ENCODE measurements at places on chromosomes 13 and 19.

DNA sequence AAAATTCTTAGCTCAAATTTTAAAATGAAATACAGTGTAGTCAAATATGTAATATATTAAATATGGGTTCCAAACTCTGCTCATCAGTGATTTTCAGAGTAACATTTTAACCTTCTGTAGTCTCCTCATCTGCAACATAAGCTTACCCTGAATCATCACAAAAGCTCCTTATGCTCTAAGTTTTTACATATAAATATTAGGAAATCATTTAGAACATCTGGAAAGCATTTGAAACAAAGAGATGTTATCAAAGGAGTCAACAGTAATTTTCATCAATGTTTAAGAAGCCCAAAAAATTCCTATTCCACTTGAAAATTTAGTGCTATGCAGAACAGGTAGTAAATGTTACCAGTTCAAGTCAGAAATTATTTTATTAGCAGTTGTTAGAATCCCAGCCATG is 224.7 kb downstream of the DCT start:
- DNase-seq, result no peak

DNA sequence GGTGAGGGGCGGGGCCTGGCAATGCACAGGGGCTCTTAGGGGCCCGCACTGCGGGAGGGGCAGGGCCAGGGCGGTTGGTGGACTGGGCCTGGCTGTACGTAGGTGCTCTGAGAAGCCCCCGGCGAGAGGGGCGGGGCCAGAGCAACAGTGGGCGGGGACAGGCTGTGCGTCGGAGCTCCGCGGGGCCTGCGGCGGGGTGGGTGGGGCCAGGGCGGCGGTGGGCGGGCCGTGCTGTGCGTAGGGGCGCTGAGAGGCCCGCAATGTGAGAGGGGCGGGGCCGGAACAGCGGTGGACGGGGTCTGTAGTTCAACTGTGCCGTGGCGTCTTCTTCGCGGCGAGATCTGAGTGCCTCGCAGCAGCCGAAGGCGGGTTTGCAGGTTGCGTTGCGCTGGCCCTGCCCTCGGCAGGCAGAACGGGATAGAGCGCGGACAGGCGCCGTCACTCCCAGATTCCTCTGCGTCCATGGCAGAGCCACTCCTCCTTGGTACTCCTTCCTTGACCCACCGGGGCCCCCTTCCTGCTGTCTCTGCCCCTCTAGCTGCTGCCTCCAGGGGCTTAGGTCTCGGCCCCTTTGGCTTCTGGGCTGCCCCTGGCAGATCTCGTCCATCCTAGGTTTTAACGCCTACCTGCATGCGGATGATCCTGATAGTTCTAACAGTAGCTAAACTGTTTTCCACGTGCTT is 33.2 kb downstream of the CCNE1 start:
- peak; percentile 99 for DNase-seq

GRCh38 chr19:18264137-18264854 is 10.0 kb downstream of the IQCN start:
- DNase-seq, result no peak

- DNase-seq, result peak; percentile 60
Measured at GRCh38 chr13:51995677-51996551, 15.3 kb downstream of the ATP7B start.

GRCh38 chr13:31912647-31913401 is 118.8 kb upstream of the FRY start:
- no peak for DNase-seq

GRCh38 chr13:62760724-62761123 is 1345.1 kb upstream of the PCDH20 start:
- no peak for DNase-seq

- DNase-seq, result no peak
Measured at GRCh38 chr13:59452189-59452890, 711.4 kb downstream of the DIAPH3 start.

DNA sequence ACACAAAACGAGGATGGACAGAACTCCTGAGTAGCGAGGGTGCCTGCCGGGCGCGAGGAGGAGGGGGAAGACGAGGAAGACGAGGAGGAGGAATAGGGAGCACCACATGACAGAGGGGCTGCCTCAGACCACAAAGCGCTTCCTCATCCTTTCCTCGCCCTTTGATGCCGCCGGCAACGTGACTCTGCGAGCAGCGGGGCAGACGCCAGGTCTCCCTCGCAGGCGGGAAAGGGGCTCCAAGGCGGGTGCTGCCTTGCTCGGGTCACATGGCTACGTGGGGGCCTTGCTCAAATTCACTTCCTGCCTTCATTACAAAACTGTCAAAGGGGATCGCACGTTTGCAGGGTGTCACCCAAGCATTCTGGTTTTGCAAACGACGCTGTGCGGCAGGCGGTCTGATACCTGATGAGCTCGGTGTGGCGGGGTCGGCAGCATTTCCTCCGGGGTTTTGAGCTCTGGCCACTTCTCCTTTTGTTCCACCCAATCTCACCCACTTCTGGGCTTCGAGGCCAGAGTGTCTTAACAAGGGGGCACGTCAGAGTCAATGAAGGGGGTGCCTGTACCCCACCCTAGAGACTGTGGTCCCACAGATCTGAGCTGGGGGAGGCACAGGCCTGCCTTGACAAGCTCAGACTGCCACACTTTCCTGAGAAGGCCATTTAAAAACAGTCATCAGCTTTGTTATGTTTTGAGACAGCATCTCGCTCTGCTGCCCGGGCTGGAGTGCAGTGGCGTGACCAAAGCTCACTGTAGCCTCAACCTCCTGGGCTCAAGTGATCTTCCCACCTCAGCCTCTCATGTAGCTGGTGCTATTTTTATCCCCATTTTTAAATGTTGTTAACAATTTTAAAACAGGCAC is 14.9 kb downstream of the MAP2K2 start:
- no peak for DNase-seq

GRCh38 chr19:11018179-11018578 is 57.3 kb downstream of the SMARCA4 start:
- no peak for DNase-seq

GRCh38 chr13:29847501-29847983 is 2.9 kb downstream of the UBL3 start:
- no peak for DNase-seq

GRCh38 chr19:28905996-28906395 is 307.0 kb downstream of the UQCRFS1 start:
- peak; percentile 12 for DNase-seq

GRCh38 chr13:50387051-50387581 is 371.9 kb downstream of the KCNRG start:
- DNase-seq, result peak; percentile 83

DNA sequence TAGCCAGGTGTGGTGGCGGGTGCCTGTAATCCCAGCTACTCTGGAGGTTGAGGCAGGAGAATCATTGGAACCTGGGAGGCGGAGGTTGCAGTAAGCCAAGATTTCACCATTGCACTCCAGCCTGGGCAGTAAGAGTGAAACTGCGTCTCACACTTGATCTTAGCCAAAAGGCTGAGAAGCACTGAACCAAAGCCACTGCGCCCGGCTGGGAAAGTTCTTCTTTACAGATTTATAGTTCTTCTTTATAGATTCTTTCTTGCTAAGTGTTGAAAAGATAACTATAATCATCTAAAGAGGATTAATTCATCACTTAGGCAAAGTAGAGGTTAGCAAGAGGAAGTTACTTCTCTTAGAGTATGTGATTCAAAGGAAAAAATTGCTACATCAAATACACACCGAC is 11.1 kb downstream of the ZNF417 start:
- no peak for DNase-seq

GRCh38 chr19:54616821-54617560 is 13.3 kb upstream of the LILRB1 start:
- DNase-seq, result no peak

GRCh38 chr19:10706990-10707389 is 5.8 kb downstream of the QTRT1 start:
- DNase-seq, result no peak

DNA sequence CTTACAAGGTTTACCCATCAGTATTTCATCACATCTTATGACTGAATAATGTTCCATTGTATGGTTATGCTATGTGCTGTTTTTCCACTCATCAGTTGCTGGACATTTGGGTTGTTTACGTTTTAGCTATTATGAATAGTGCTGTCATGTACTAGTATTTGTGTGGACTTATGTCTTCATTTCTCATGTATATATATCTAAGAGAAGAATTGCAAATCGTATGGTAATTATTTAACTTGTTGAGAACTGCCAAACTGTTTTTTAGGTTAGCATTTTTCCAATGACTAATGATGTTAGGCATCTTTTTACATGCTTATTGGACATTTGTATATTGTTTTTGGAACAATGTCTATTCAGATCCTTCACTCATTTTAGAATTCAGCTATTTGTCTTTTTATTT is 368.3 kb downstream of the LMO7 start:
- DNase-seq, result no peak

DNA sequence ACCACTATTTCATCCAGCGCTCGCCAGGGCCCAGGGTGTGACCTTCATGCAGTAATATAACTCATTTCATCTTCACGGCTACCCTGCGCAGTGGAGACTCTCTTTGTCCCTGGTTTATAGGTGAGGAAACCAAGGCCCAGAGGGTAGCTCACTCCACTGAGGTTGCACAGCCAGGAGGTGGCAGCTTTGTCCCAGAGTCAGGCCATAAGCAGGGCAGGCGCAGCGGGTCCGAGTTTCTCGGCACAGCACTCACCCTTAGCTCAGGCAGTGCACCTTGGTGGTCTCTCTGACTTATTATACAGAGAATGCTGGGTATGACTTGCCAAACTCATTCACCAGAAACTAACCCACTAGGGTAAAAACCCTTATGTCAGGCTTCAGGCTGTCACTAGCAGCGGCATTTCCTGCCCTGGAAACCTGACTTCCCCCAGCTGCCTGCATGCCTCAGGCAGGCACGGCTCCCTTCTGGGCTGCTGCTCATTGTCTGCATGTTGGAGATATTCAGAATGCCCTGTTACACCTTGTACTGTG is 24.5 kb downstream of the PPP5C start:
- DNase-seq, result no peak

GRCh38 chr19:40739871-40740703 is 10.2 kb downstream of the ACTMAP start:
- DNase-seq, result no peak

DNA sequence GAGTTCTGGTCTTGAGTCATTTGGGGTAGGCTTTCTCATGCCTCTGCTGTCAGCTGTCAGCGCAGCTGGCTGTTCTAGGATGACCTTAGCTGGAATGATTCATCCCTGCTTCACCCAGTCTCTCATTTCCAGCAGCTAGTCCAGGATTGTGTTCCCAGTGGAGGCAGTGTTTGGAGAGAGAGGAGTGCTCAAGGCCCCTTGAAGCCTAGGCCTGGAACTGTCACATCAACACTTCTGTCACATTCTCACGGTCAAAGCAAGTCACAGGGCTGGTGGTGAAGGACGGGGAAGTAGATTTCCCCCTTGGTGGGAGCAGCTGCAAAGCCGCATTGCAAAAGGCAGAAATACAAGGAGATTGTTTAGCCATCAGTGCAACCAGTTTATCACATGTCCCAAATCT is 15.2 kb downstream of the TPT1 start:
- DNase-seq, result no peak

- no peak for DNase-seq
Measured at GRCh38 chr19:47499371-47499770, 15.4 kb upstream of the KPTN start.

- no peak for DNase-seq
Measured at GRCh38 chr13:24032252-24032651, 128.3 kb upstream of the SPATA13 start.

GRCh38 chr19:45161738-45162607 is 1.2 kb upstream of the NKPD1 start:
- DNase-seq, result peak; percentile 92

DNA sequence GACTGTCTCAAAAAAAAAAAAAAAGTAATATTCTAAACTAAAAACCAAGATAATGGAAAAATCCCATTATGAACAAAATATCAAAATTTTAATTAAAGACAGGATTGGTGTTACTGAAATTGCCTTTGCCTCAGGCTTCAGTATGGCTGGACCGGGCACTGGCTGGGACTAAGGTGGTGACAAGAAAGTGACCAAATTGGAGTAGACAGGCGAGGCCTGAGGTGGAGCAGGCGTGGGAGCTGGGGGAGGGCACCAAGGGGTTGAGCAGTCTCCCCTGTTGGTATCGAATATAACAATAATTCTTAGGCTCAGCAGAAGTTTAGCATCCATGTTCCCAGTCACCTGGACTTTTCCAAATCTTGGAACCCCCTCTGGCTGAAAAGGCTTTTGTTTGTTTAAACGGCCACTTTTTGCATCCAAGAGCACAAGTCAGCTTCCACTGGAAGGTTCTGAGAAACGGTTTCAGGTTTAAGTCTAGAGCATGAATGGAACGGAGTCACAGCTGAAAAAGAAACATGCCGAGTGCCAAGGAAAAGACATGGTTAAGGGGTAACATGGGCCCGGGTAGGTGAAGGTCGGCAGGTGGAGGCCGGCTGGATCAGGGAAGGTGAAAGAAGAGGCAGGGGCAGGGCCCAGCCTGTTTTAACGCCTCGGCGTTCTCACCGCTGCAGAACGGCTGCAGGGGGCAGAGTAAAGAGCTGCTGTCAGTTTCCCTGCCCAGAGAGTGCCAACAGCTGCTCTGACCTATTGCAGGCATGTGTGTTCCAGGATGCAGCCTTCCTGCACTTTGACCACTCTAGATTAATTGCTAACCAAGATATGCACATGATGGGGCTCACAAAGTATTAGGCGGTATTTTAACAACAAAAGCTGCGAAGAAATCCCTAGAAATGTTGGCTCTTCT is 104.4 kb downstream of the TM9SF2 start:
- peak; percentile 84 for DNase-seq

- DNase-seq, result no peak
Measured at GRCh38 chr13:28044608-28045007, 55.8 kb downstream of the FLT3 start.

DNA sequence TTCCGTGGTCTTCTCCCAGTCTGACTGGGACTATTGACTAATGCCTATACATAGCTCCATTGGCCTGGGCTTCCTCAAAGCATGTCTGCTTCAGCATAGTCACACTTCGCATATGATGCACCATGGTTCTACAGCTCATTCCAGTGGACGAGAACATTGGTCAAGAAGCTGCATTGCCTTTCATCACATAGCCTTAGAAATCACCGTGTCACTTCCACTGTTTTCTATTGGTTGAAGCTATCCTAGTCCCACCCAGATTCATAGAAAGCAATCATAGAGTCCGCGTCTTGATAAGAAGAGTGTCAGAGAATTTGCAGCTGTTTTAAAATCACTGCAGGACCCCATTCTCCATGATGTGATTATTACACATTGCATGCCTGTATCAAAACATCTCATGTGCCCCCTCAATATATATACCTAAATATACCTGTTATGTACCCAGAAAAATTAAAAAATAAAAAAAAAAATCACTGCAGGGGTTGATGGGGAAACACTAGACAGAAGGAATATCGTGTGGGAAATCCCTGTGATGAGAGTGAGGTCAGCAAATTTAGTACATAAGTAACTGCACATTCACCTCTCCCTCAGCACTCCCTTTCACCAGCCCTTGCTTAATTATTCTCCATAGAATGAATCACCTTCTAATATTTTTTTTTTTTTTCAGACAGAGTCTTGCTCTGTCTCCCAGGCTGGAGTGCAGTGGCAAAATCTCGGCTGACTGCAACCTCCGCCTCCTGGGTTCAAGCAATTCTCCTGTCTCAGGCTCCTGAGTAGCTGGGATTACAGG is 2.2 kb upstream of the ARHGAP33 start:
- DNase-seq, result no peak

DNA sequence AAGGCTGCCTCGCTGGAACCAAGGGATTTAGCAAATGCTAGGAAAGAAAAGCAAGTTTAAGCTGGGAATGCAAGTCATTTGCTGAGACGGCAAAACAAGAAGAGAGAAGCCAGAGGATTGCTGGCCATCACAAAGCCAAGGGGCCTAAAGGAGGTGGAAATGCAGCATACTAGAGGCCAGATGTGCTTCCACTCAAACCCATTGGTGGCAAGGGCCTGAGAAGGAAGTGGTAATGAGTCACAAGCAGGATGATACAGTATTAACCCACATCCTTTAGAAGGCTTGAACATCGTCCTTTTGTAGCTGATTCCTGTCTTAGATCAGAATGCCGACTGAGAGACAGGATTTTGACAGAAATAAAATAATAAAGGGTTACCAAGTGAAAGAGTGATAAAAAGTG is 68.2 kb downstream of the ITGBL1 start:
- no peak for DNase-seq

Measured in endodermal cell (in vitro differentiated cells).